ENCODE measurements at places on chromosomes 7 and 10.

DNA sequence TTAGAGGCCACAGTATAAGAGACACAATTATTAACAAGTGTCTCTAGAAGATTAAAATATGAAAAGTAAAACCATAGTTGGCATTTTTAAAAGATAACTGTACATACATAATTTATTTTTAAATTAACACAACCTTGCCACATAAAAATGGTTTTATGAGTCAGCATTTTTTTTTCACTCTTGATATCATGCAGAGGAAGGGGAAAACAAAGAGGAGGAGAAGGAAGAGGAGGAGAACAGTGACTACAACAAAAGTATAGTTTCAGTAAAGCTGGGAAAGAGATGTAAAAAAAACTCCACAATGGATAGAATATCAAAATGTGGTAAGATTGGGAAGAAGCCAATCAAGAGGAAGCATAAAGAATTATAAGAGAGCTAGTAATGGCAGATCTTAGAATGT lies 34.0 kb downstream of the CH25H start:
- no peak for DNase-seq

DNA sequence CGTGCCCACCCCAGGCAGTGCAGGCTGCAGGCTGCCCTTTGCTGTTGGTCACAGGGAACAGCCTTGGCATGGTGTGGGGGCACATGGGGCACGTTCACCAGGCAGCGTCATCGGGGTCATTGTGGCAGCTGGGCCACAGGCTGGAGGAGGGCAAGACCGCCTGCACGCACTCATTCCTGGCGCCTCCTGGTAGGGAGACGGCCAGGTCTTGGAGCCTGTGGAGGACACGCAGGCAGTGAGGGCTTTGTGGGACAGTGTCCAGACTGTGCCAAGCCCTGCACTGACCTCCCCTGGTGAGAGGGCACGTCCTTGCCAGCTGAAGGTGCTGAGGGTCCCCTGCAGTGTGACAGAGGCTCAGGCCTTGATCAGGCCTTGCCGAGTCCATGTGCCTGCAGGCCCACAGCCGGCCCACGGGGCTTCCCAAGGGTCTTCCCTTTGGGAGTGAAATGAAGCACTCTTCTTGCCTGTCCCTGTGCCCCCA lies 76.4 kb downstream of the NKX6-2 start:
- DNase-seq = no peak

- no peak for DNase-seq
Measured at GRCh38 chr7:84042110-84042539, 152.5 kb downstream of the SEMA3A start.

DNA sequence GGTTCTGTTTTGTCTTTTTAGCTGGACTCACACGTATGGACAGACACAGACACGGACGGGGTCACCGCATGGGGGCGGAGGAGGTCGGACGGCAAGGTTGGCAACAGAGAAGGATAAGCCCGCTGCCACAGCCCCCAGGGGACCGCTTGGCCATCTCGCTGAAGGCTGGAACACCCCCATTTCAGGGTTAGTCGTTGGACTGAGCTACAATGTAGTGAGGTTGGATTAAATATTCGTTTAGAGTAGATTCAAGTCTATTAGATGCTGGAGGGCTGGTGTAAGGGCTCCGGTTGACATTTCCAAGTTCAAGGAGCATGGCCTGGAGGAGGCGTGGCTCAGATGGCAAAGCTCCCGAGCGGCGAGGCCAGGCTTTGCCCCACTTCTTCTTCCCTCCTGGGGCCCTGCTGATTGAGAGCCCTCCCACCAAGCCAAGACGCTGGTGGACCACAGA lies 35.2 kb downstream of the PPIF start:
- no peak for DNase-seq
